ENCODE measurements at places on chromosomes 7 and 10. TPM values are rescaled to one million over a fixed set of nuclear protein-coding genes. Genes with fewer than 3 reads are reported as not detected.

FUOM gene
- total RNA-seq = 45.3 TPM

DNA sequence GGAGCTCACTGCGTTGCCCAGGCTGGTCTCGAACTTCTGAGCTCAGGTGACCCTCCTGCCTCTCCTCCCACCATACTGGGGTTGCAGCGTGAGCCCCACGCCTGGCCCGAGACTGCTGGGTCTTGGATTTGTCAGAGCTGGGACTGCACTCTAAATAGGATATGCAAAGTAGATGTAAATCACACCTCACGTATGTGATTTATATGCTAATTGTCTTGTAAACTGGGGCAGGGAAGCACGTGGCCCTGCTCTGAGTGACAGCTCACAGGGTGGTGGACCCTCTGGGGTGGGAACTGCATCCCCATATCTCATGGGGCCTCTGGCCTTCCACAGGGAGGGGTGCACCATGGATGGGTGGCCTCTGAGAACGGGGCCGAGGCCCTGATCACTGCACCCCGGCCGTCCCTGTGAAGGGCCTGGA, 34.1 kb downstream of the GET4 start:
- no peaks in the 10 kb centered on the region for H3K36me3 ChIP-seq
- H3K4me1 ChIP-seq = no peaks in the 10 kb centered on the region
- no peak overlapping the region for H3K4me3 ChIP-seq

DNA sequence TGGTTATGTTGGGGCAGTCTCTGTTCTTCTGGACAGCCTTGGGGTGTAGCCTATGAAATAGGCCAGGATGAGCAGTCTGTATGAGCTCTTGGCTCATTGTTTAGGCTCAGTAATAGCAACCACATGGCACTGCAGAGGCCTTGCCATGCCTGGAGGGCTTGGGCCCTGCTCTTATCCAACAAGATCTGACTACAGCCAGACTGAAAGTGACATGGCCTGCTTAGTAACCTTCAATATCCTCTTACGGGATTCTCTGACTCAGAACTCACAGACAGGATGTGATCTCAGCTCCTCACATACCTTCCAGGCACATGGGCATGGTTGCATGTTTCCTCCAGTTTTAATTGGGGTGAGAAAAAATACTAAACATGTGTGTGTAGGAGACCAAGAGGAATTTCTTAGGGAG, 289.3 kb downstream of the PTEN start:
- no peak for DNase-seq
- H3K4me1 ChIP-seq = no peaks in the 10 kb centered on the region
- no peaks in the 10 kb centered on the region for H3K27me3 ChIP-seq
- H3K36me3 ChIP-seq = no peaks in the 10 kb centered on the region
- H3K4me3 ChIP-seq = no peak overlapping the region

HOGA1 gene
- 22.9 TPM for total RNA-seq

GRCh38 chr10:125846894-125847293, 23.5 kb downstream of the BCCIP start:
- no peaks in the 10 kb centered on the region for H3K4me1 ChIP-seq
- no peaks in the 10 kb centered on the region for H3K36me3 ChIP-seq
- DNase-seq = no peak
- no peaks in the 10 kb centered on the region for H3K27me3 ChIP-seq
- no peak overlapping the region for H3K27ac ChIP-seq

DNA sequence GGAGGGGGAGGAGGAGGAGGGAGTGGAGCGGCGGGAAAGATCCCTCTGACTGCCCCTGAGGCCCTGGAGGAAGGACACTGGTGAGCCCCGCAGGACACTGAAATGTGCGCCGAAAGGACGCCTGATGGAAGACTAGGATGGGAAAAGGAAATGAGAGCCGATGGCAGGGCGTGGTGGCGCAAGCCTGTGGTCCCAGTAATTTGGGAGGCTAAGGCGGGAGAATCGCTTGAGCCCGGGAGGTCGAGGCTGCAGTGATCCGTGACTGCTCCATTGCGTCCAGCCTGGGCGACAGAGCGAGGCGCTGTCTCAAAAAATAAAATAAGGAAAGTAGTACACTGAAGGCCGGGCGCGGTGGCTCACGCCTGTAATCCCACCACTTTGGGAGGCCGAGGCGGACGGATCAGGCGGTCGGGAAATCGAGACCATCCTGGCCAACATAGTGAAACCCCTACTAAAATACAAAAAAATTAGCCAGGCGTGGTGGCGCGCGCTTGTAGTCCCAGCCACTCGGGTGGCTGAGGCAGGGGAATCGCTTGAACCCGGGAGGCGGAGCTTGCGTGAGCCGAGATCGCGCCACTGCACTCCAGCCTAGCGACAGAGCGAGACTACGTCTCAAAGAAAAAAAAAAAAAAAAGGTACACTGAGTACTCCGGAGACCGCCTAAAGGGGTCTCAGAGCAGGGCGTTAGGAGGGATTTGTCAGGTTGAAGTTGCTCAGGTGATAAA, 561 bp upstream of the HNRNPF start:
- no peak for DNase-seq
- peaks cover 31% of the 10 kb centered on the region for H3K4me1 ChIP-seq
- H3K4me3 ChIP-seq = peak overlapping the region; percentile 84

ITPRID1 gene
- total RNA-seq = not detected

DNA sequence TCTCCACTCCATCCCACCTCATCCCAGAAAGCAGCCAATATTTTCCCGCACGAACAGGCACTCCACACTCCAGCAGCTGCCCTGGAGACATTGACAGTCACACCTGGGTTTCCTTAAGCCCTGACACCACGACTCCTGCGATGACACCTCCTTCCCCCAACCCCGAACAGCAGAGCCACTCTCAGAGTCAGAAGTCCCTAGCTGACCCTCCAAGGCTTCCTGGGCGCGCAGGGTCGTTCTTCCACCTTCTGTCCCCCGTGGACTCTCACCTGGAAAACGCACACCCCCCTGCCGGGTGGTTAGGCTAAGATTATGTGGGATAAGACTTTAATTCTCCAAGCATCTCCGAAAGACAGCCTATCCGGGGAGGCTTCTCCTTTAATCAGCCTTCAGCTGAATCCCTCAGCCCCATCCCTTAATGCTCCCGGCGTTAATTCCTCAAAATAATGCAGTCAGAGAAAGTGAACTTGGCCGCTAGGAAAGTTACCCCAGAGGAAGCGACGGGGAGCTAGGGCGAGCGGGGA, 1.1 kb downstream of the DENND11 start:
- no peaks in the 10 kb centered on the region for H3K36me3 ChIP-seq
- DNase-seq = no peak
- H3K4me1 ChIP-seq = no peaks in the 10 kb centered on the region
- H3K27me3 ChIP-seq = no peaks in the 10 kb centered on the region
- peak overlapping the region; percentile 90 for H3K27ac ChIP-seq

PRF1 gene
- total RNA-seq = 6.6 TPM

ACSM6 gene
- total RNA-seq = not detected

CSGALNACT2 gene
- 32.2 TPM for total RNA-seq

FAM25A gene
- not detected for total RNA-seq

RSPH10B gene
- 0.20 TPM for total RNA-seq

SCART1 gene
- total RNA-seq = 7.3 TPM

CALML3 gene
- not detected for total RNA-seq

CNNM1 gene
- total RNA-seq = 0.20 TPM

DNA sequence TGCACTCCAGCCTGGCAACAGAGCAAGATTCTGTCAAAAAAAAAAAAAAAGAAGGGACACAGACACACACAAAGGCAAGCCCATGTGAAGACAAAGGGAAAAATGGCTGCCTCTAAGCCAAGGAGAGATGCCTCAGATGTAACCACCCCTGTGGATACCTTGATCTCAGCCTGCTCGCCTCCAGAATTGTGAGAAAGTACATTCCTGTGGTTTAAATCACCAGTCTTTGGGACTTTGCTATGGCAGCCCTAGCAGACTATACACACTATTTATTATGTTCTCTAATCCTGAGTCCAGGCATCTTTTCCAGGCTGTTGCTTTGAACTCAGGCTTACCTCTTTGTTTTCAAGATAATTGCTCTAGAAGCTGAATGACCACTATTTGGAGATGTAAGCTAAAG, 494.3 kb downstream of the GALNT17 start:
- H3K4me3 ChIP-seq = no peak overlapping the region
- H3K27me3 ChIP-seq = no peaks in the 10 kb centered on the region
- no peaks in the 10 kb centered on the region for H3K36me3 ChIP-seq
- H3K4me1 ChIP-seq = no peaks in the 10 kb centered on the region
- no peak for DNase-seq
- no peak overlapping the region for H3K27ac ChIP-seq

DNA sequence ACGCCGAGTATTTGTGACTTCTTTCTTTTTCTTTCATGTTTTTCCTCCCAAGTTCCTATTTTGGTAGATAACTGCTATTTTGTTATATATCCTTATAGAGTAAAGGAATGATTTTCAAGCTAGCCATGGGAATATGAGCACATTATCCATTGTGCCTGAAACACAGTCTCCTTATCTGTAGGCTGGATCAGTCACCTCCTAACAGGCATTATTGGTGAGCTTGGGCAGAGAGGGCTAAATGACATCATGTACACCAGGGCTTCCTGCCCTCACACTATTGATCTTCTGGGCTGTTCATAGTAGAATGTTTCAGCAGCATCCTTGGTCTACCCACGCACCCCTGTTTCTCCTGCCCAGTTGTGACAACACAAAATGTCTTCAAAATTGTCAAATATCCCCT, 88.1 kb upstream of the CTBP2 start:
- H3K4me3 ChIP-seq = no peak overlapping the region
- H3K36me3 ChIP-seq = no peaks in the 10 kb centered on the region
- H3K4me1 ChIP-seq = no peaks in the 10 kb centered on the region
- no peak for DNase-seq
- H3K27ac ChIP-seq = no peak overlapping the region
- H3K27me3 ChIP-seq = no peaks in the 10 kb centered on the region

GRCh38 chr7:132023466-132023865, 467.0 kb upstream of the PODXL start:
- no peaks in the 10 kb centered on the region for H3K36me3 ChIP-seq
- no peaks in the 10 kb centered on the region for H3K4me1 ChIP-seq
- no peak overlapping the region for H3K27ac ChIP-seq
- H3K27me3 ChIP-seq = no peaks in the 10 kb centered on the region
- DNase-seq = no peak

DNA sequence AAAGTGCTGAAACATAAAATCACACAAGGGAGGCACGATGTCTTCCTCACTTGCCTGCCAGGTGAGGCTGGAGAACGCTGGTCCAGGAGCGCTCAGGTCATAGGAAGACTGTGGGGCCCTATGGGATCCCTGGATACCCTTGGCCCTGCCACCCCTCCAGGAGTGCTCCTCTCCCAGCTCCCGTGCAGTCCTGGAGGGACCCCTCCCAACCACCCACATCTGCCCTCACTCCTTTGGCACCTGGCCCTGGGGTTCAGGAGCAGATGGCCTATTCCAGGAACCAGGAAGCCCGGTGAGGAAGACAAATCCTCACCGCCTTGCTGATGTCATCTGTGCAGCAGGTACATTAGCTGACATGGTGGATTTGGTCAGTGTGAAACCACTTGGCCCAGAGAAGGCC, 3.7 kb upstream of the CXCL12 start:
- H3K36me3 ChIP-seq = no peaks in the 10 kb centered on the region
- DNase-seq = no peak
- H3K27ac ChIP-seq = no peak overlapping the region
- no peak overlapping the region for H3K4me3 ChIP-seq

SPAM1 gene
- total RNA-seq = not detected

TRIL gene
- 2.5 TPM for total RNA-seq

GRCh38 chr10:114259824-114260223, 20.8 kb downstream of the VWA2 start:
- no peaks in the 10 kb centered on the region for H3K36me3 ChIP-seq
- DNase-seq = peak; percentile 36
- H3K27me3 ChIP-seq = no peaks in the 10 kb centered on the region
- H3K4me1 ChIP-seq = no peaks in the 10 kb centered on the region

GRCh38 chr10:130757271-130757670, 554.2 kb downstream of the TCERG1L start:
- no peaks in the 10 kb centered on the region for H3K36me3 ChIP-seq
- no peak overlapping the region for H3K4me3 ChIP-seq
- H3K4me1 ChIP-seq = no peaks in the 10 kb centered on the region
- no peak overlapping the region for H3K27ac ChIP-seq

GRCh38 chr10:86965986-86966654, 2.2 kb upstream of the ADIRF start:
- H3K36me3 ChIP-seq = no peaks in the 10 kb centered on the region
- DNase-seq = no peak
- H3K4me1 ChIP-seq = no peaks in the 10 kb centered on the region
- no peaks in the 10 kb centered on the region for H3K27me3 ChIP-seq
- H3K4me3 ChIP-seq = no peak overlapping the region

LRIT2 gene
- total RNA-seq = not detected

GRCh38 chr10:3222068-3222467, 49.5 kb upstream of the PITRM1 start:
- H3K4me1 ChIP-seq = no peaks in the 10 kb centered on the region
- no peaks in the 10 kb centered on the region for H3K36me3 ChIP-seq
- H3K27me3 ChIP-seq = no peaks in the 10 kb centered on the region
- no peak overlapping the region for H3K4me3 ChIP-seq
- H3K27ac ChIP-seq = no peak overlapping the region
